HCT116 (cell line): ENCODE measurements at places on chromosomes 5 and 9. TPM values are rescaled to one million over a fixed set of nuclear protein-coding genes. Genes with fewer than 3 reads are reported as not detected.

- DNase-seq: no peak
Measured at GRCh38 chr5:120150770-120151169, 313.3 kb upstream of the PRR16 start.

- DNase-seq: no peak
Measured at GRCh38 chr5:19608444-19609002, 379.5 kb downstream of the CDH18 start.

DNA sequence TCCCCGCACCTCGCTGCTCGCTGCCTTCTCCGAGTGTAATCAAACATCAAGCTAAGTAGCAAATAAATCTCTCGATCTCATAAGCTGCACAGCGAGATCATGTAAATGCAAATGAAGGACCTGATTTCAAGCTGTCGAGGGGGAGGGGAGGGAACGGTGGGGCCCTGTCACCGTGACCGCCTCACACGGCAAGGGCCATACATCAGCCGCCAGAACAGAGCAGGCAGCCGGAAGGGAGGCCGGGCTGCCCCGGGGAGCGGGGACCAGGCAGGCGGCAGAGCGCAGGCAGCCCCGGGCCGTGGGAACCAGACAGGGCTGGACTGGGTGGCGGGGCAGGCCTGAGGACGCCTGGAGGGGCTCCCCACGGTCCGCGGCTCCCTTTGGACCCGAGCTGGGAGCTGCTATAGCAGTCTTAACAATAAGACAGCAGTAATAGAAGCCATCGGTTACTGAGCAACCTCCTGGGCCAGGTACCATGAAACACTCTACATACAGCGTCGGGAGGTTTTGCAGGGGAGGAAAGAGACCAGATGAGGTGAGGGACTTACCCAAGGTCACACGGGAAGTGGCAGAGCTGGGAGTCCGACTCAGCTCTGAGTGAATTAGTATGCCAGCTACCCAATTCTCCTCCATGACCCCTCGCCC, 76.8 kb downstream of the CFAP77 start:
- no peak for DNase-seq

The ABCA1 gene
- total RNA-seq: 0.89 TPM
